Femur (tissue), 1 donor: ENCODE measurements at places on chromosomes 12 and 14.
A peak's percentile ranks its signal among the peaks of the same experiment; 100 is the strongest.

GRCh38 chr12:19434538-19434937, 4.8 kb upstream of the AEBP2 start:
- no peak for DNase-seq

- DNase-seq: no peak
These were observed 85.9 kb upstream of the FOXN3 start for GRCh38 chr14:89502966-89503365.

- no peak for DNase-seq
These were observed 485 bp downstream of the PELI2 start for GRCh38 chr14:56118611-56119181.

DNA sequence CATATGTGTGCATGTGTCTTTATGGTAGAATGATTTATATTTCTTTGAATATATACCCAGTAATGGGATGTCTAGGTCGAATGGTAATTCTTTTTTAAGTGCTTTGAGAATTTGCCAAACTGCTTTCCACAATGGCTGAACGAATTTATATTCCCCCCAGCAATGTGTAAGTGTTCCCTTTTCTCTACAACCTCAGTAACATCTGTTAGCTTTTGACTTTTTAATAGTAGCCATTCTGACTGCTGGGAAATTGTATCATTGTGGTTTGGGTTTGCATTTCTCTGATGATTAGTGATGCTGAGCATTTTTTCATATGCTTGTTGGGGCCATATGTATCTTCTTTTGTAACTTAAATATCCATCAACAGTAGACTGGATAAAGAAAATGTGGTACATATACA, 9.4 kb downstream of the OR6C68 start:
- no peak for DNase-seq

- DNase-seq: no peak
These were observed 79.4 kb downstream of the TMTC2 start for GRCh38 chr12:82765971-82766705.

DNA sequence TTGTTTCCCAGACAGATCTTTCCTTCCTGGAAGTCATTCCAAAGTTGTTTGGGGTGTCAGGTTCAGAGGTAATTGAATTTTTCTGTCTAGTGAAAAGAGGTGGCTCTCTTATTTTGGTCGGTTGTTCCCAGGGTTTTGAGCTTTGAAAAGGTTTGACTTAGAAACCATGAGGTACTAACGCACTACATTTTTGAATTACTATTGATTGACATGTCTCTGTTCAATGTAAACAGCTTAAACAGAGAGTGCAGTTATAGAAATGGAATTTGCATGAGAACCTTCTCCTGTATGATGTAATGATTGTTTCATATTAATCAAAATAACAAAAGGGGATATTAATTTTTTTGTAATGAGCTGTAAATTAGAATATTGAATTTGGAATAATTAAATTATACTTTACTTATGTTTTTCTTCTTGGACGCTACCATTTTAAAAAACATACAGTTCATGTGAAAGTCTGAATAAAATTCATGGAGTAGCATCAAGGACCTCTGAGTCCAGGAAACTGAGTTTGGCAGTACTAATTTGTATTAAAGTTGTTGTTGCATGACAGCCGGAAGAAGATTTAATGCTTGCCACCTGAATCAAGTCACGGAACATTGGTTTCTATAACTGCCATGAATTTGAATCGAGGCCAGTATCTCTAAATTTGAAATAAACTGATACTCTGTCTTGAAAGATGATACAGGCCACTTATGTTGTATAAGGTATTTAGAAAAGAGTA, 41.7 kb downstream of the NPAS3 start:
- DNase-seq: no peak

- DNase-seq: no peak
These were observed 5.2 kb downstream of the SMIM41 start for GRCh38 chr12:52084491-52085231.

GRCh38 chr14:59342516-59343484, 122.4 kb downstream of the GPR135 start:
- no peak for DNase-seq

GRCh38 chr12:20513189-20513588, 144.9 kb downstream of the PDE3A start:
- DNase-seq: no peak

GRCh38 chr12:58887068-58887467, 33.2 kb downstream of the LRIG3 start:
- DNase-seq: no peak

DNA sequence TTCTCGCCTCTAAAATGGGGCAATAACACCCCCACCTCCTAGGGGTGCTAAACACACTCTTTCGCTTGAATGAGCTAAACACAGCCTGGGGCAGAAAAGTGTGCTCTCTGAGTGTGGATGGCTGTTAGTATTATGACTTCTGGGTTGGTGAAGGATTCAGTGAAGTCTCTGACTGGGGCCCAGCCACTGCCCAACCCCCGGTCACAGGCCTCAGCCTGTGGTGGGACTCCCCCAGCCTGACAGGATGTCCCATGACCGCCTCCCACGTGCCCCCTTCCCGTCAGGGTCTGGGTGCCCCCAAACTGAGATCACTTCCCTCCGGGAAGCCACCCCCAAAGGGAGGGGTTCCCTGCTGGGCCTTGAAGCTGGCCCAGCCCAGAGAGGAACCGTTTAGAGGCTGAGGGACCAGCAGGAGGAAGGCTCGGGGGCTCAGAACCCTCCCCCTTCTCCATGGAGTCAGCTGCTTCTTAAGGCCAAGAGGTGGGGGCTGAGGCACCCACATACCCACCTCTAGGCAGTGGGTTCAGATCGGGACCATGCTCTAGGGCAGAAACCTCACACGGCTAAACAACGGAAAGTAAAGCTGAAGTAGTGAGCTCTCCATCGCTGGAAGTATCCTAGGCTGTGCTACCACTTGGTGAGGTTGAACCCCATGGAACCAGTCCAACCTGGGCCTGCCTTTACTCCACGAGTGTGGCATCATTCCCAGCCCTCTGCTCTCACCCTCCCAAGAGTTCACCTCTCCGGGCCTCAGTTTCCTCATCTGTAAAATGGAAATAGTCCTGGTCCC, 13.8 kb downstream of the DTX1 start:
- DNase-seq: peak; percentile 41

DNA sequence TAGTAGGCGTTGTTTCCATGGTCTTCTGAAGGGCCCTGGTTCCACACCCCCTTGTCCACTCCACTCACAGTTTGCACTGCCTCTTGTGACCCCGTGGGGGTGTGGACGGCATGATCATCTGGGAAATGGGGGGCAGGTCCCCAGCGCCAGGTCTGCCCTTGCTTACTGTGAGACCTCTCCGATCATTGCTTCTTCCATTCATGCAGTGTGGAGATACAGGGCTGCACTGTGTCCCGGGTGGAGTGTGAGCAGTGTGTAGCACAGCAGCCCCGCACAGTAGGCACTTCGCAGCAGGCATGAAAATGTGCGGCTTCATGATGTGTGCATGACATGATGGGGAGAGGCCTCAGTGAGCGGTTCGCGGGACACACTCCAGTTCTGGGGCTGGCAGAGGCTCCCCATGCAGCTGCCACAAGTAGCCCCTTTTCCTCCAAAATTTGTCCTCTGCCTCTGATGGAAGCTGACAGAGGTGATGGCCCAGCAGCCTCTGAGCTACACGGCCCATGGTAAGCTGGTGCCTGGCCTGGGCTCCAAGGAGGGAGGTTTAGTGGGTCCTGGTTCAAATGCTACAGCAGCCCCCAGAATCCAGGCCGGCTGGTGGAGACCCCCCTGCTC, 15.0 kb downstream of the RIN3 start:
- DNase-seq: no peak

GRCh38 chr12:128789356-128789929, 34.3 kb downstream of the SLC15A4 start:
- no peak for DNase-seq

- no peak for DNase-seq
These were observed 46.7 kb downstream of the SMUG1 start for GRCh38 chr12:54142114-54142475.

GRCh38 chr12:2017546-2018337, 13.5 kb upstream of the DCP1B start:
- no peak for DNase-seq

DNA sequence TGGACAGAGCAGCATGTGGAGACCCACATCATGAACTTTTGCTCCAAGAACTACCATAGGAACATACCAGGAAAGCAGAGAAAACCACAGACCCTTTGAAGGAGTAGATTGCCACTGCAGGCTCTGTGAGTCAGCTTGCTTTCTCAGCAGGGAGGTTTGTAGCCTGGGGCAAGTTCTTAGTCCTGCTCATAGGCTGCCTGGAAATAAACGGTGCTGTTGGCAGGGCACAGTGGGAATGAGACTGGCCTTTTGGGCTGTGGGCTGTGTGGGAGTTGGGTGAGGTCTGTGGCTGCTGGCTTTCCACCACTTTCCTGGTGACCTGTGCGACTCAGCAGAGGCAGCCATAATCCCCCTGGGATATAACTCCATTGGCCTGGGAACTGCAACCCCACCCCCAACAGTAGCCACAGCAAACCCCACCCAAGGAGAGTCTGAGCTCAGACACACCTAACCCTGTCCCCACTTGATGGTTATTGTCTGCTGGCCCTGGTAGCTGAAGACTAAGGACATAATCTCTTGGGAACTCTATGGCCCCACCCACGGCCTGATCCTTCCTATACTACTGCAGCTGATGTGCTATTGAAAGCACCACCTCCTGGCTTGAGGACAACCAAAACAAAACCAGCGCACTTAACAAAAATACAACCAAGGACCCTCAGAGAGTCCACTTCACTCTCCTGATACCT, 192.1 kb upstream of the GARIN6 start:
- DNase-seq: peak; percentile 50

- DNase-seq: no peak
These were observed 25.3 kb downstream of the DRAM1 start for GRCh38 chr12:101902641-101903040.

- DNase-seq: no peak
These were observed 12.1 kb downstream of the SLC7A8 start for GRCh38 chr14:23171222-23171975.

- no peak for DNase-seq
These were observed 39.1 kb downstream of the FRS2 start for GRCh38 chr12:69509308-69509736.

- DNase-seq: no peak
These were observed 4.7 kb upstream of the KRT77 start for GRCh38 chr12:52708010-52708409.

GRCh38 chr12:67827820-67828383, 161.3 kb upstream of the IFNG-AS1 start:
- peak; percentile 44 for DNase-seq

DNA sequence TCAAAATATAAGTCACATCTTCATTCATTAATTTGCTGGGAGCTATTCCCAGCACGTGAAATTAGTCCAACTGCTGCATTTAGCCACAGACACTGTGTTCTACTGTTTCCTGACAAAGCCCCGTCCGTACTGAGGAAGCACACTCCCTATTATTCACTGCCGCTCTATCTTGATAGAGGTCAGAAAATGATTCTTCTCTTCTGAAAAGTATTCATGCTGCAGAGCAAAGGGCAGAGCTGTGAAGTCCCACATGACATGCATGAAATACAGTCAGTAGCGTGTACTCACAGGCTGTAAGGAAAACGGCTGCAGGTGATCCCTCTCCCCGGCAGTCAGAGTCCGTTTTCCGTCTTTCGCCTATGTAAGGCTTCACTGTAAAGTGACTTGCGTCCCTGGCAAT, 302.5 kb upstream of the FKBP4 start:
- no peak for DNase-seq

- DNase-seq: no peak
These were observed 956.0 kb upstream of the NOVA1 start for GRCh38 chr14:27553790-27554189.

DNA sequence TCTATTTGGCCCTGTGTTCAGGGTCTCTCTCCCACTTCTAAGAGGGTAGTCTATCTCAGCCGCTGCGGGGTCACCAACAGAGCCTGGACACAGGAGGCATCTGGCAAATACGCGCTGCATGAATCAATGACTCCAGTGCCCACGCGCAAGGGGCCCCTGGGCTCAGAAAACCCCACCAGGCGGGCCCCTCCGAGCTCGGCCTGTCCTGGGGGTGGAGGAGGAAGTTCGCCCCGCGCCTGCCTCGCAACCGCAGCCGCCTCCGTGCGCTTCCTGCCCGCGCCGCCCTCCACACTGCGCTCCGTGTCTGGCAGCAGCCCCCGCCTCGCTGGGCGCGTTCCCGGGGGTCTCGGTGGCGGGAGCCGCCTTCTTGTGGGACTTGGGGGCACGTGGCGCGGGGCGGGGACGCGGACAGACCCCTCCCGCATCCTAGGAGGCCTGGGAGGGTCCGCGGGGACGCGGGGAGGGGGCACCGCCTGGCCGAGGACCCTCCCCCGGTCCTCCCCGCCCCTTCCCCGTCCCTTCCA, 811 bp upstream of the FBRSL1 start:
- DNase-seq: peak; percentile 68

DNA sequence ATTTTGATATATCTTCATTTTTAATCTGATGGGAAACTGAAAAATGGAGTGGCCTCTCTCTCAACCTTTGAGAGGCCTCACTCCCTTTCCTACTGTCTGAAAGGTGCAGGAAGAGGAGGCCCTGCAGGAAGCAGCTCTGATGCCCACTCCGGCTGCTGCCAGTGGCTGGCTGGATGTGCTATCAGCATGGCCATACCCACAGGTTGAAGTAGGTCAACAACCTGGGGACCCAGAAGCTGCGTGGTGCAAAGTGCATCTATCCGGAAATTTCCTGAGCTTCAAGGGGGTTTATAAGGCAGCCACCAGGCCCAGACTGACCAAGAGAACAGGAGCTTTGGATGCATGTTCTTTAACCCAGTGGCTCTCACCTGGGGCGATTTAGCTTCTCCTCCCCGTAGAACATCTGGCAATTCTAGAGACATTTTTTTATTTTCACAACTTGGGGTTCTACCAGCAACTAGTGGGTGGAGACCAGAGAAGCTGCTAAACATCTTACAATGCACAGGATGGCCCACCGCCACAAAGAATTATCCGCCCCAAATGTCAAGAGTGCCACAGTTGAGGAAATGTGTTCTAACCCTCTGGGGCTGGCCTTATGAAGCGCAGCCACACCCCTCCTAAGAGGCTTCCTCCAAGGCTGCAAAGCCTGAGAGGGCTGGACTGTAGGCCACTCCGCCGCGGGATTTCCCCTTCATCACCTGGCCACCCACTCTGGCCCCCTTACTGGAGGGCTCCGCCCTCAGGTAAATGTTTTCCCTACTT, 8.2 kb upstream of the BATF start:
- DNase-seq: no peak

- DNase-seq: peak; percentile 20
These were observed 357.5 kb downstream of the FSCB start for GRCh38 chr14:44149597-44149996.
